ENCODE measurements at places on chromosomes 16 and 17.

- DNase-seq = peak; percentile 88
Measured at GRCh38 chr17:7281074-7281952, at the start of gene SLC2A4. SLC2A4 (plus strand) TSS chr17:7281718; CDS start chr17:7281935, 217 bp downstream.

GRCh38 chr17:3590231-3590630 lies 19.0 kb downstream of the TRPV1 start:
- DNase-seq = no peak

DNA sequence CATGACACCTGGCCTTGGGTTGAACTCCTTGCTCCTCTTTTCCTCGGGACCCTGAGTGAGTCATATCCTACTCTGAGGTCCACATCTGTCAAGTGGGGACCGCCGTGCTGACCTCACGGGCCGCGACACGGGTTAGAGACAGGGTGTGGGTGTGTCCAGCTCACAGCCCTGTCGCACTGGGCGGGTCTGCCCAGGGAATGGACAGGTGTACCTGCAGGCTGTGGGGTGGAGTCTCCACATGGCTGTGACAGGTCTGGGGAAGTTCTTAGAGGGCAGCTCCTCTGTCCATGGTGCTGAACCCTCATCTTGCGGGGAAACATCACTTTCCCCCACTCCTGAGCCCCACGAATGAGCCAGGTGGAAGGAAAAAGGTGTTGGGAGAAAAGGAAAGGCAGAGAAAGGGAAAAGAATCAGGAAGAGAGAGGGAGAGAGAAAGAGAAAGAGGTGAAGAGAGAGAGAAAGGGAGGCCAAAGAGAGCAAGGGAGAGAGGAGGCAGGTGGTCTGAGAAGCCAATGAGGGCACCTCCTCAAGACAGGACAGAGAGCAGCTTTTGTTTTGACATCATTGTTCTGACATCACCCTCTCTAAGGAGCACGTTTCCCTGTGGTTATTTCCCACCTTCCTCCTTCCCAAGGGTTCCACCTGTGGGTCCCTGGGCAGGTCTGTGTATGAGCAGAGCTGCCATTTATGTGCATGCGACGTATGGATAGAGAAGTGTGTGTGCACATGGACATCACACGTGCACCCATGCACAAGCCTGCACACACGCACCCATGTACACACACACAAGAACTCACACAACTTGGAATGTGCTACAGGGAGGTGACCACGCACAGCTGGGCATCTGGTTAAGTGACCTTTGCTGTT lies 32.6 kb upstream of the CBFA2T3 start:
- DNase-seq = no peak

DNA sequence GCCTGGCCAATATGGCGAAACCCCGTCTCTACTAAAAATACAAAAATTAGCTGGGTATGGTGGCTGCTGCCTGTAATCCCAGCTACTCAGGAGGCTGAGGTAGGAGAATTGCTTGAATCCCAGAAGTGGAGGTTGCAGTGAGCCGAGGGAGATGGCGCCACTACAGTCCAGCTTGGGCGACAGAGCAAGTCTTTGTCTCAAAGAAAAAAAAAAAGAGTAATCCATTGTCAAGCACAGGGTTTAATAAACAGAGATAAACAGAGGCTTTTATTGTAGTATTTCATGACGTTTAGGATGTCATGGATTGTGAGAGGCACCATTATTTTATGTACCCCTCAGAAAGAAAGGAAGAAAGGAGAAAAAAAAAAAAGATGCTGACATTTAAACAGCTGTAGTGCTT lies 75.2 kb upstream of the RNU2-1 start:
- DNase-seq = no peak

DNA sequence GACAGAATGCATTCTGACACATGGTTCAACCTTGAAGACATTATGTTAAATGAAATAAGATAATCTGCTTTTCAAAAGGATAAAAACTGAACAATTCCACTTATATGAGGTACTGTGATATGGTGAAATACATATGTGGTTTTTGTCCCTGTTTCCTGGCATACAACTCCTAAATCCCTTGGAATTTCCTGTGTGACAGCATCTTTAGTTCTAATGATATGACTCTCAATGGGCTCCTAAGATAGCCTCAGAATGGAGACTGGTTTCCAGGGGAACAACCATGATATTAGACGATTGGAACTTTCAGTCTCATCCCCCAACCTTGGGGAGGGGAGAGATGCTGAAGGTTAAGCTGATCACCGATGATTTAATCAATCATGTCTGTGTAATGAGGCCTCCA lies 37.7 kb upstream of the PHLPP2 start:
- DNase-seq = no peak

DNA sequence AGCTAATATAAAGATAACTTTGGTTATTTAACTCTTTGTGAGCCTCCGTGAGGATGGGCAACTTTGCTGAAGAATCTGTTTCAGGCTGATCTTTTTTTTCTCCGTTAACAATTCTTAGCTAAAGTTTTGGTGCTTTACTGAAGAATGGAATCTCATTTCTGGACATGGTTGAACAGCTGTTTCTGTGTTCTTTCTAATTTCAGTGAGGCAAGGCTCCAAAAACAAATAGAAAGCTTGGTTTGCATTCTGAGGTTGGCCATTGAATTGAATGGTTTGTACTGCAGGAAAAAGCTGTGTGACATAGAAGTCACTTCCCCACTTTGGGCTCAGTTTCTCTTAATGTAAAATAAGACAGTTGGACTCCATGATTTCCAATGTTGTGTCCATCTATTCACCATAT lies 22.3 kb upstream of the HLF start:
- DNase-seq = no peak

- no peak for DNase-seq
Measured at GRCh38 chr16:7013990-7014389, 318.7 kb upstream of the RBFOX1 start.

DNA sequence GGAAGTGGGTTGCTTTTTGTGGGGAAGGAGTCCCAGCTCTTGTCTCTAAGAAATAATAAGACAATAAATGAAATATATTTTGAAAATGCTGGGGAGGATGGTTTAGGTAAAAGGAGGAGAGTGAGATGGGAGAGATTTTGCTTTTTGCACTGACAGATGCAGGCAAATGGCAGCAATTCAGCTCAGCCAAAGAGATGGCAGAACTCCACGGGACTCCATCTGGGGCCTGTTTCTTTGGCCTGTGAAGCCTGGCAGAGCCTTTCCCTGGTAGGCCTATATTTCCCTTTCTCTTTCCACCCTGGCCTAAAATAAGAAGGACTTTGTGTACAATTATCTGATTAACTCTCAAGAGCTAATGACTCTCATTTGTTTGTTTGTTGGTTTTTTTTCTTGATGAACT lies 1525.1 kb downstream of the CDH11 start:
- no peak for DNase-seq

DNA sequence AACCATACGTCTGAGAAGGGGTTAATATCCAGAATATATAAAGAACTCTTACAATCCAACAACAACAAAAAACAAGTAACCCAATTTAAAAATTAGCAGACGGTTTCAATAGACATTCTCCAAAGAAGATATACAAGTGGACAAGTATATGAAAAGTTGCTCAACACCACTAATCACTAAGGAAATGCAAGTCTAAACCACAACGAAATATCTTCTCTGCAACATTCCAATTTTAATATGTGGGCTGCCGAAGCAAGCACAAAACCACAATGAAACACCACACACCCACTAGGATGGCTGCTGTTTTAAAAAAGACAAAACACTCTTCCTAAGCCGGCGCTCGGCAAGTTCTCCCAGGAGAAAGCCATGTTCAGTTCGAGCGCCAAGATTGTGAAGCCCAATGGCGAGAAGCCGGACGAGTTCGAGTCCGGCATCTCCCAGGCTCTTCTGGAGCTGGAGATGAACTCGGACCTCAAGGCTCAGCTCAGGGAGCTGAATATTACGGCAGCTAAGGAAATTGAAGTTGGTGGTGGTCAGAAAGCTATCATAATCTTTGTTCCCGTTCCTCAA lies 5.9 kb upstream of the SLC13A2 start:
- no peak for DNase-seq

GRCh38 chr17:7460850-7461660 lies 16.2 kb downstream of the CHRNB1 start:
- DNase-seq = no peak

GRCh38 chr17:35167666-35168065 lies 20.0 kb downstream of the UNC45B start:
- no peak for DNase-seq

GRCh38 chr16:50272687-50273381 lies 6.5 kb downstream of the ADCY7 start:
- no peak for DNase-seq

GRCh38 chr16:55274391-55274790 lies 49.6 kb upstream of the IRX6 start:
- DNase-seq = no peak

- no peak for DNase-seq
Measured at GRCh38 chr17:1762901-1763898, 1.3 kb downstream of the SERPINF1 start.

DNA sequence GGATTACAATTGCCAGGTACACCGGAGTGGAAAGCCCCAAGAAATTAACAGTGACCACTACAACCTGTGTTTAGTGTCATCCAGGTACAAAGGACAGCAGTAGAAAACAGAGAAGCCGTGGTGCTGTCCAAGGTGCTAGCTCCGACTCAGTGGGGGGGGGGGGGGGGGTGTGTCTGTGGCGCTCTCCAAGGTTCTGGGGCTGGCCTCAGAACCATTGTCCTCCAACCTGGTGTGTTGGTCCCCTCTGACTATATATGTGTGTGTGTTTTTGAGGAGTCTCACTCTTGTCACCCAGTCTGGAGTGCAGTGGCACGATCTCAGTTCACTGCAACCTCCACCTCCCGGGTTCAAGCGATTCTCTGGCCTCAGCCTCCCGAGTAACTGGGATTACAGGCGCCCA lies 5.8 kb upstream of the ZNF23 start:
- DNase-seq = no peak

DNA sequence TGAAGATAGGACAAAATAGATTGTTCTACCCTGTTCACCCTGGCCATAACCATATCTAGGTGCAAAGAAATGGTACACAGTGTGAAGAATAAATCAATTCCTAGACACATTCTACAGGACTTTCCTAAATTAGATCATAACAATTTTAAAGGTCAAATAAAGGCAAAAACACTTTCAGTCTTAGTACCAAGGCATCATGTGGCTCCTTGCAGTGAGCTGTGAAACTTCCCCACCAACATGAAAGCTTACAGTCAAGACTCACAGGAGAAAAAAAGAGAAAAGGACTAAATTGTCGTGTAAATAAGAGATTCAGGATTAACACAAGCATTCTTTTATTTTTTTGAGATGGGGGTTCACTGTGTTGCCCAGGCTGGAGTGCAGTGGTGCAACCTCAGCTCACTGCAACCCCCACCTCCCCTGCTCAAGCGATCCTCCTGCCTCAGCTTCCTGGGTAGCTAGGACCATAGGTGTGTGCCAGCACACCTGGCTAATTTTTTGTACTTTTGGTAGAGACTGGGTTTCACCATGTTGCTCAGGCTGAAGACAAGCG lies 14.2 kb downstream of the NSMCE1 start:
- DNase-seq = no peak

- no peak for DNase-seq
Measured at GRCh38 chr16:79638386-79638785, 37.8 kb upstream of the MAF start.

GRCh38 chr16:31064882-31065461 lies 9.1 kb downstream of the ZNF668 start:
- peak; percentile 67 for DNase-seq

DNA sequence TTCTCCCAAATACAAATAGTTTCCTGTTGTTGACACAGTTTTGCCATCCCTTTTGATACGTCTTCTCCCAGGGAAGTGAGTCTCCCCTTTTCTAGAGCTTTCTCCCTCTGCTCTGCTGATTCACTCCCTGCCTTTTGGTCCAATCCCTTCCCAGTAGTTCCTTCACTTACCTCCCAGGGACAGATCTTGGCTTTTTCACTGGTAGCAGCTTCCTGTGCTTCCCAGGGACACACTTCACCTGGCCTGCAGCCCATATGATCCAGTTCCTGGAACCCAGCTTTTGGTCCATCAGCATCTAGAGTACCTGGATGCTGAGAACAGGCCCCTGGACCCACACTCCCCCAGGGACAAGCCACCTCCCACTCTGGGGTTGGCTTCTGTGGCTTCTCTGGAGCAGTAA lies 15.8 kb downstream of the GPR179 start:
- no peak for DNase-seq

DNA sequence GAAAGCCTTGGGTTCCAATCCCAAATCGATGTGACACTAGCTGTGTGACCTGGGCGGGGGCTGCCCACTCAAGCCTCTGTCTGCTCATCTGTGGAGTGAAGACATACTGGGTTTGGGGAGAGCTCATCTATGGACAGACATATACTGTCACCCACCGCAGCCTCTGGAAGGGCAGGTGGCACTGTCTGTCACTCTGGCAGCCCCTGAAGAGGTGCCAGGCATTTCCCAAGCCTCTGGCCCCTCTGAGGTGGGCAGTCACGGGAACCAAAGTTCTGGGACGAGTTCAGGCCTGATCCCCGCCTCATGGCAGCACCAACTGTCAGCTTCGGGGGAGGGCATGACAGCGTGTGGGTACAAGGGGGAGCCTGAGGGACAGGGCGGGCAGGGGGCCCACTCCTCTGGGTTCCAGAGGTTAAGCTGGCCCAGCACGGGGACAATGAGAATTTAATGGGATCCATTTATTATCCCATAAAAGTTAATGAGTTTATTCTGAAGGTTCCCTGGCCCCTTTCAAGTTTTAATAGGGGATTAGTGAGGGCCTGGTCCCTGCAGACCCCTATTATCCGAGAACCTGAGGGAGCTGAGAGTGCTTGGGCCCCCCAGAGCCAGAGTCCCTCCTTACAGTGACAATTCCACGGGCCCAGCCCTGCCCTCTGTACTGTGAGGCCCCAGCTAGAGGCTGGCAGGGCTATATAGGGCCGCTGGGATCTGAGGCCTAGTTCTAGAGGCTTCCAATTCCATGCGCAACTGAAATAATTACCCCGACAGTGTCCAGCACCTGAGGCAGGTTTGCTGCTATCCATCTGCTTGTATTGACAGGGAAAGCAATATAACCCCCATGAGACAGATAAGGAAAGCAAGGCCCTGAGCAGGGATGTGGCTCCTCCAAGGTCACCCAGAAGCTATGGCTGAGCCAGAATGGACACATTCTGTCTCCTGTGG lies 18.8 kb downstream of the SEZ6 start:
- DNase-seq = no peak

DNA sequence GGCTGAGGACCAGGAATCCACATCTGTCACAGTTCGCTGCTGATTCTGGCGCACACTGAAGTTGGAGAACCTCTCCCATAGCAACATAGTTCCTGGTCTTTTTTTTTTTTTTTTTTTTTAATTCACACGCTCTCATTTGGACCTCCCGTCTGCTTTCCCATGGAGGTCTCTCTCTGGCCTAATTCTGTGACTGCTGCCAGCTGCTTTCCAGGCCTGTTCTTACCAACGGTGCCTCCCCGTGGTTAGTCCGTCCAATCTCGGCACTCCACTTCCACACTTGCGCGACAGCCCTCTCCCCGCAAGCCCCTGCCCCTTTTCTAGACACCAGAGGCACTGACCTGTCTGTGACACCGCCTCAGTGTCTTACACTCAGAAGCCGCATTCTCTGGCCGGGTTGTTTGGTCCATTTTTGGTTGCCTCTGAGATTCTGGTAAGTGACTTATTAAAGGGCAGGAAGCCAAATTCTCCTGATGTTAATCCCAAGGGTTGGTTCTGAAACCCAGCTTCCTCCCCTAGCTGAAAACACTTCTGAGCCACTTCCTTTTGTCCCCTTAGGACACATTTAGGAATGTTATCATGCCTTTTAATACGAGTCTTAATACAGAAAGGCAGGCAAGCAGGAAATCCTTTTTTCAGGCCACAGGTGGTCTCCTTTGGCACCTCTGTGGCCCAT lies 1.1 kb upstream of the AKTIP start:
- DNase-seq = peak; percentile 46
